Effector CD4-positive, alpha-beta T cell (primary cell): ENCODE measurements at places on chromosomes 13 and 19.

- DNase-seq, result no peak
These were observed 349.8 kb downstream of the DLEU7 start for GRCh38 chr13:50493683-50494082.

DNA sequence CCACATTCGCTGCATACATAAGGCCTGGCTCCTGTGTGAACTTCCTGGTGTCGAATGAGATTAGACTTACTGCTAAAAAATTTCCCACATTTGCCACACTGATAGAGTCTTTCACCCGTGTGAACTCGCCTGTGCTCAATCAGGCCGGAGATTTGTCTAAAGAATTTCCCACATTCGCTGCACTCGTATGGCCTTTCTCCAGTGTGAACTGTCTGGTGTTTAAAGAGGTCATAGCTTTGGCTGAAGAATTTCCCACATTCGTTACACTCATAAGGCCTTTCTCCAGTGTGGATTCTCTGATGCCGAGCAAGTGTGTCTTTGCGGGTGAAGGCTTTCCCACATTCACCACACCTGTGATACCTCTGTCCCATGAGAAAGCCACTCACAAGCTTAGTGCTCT is 6.5 kb downstream of the ZNF671 start:
- no peak for DNase-seq

- DNase-seq, result no peak
These were observed 17.5 kb downstream of the RYR1 start for GRCh38 chr19:38451036-38451435.

DNA sequence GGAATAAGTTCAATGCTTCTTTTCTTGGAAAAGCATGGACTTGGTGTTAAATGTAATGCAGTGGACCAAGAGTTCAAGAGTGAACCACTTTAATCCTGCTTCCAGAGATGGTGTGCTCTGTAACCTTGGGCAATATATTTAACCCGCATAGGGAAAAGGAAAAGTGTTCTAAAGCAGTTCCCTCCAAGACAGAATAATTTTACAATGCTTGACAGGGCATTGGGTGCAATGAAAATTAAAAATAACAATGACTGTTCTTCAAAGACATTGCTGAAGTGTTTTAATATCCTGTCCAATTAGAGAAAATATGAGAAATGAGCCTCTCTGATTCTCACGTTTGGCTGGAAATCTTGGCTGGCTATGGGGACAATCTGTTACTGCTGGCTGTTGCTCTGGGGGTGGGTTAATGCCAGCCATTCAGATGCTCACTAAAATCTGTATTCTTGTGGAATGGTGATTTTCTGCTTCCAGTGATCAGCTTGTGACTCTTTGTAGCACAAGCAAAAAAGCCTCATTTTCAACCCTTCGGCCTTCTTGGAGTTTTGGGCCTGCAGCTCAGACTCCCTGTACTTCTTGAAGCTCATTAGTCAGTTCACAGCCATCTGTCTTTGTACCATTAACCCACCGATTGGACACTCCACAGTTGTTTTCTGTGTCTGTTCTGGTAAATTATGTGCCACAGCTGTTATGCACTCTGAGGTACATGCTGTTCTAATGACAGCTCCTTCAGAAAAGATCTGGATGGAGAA is 310.6 kb downstream of the LMO7 start:
- no peak for DNase-seq

GRCh38 chr13:40233731-40234195 is 432.7 kb downstream of the FOXO1 start:
- no peak for DNase-seq

DNA sequence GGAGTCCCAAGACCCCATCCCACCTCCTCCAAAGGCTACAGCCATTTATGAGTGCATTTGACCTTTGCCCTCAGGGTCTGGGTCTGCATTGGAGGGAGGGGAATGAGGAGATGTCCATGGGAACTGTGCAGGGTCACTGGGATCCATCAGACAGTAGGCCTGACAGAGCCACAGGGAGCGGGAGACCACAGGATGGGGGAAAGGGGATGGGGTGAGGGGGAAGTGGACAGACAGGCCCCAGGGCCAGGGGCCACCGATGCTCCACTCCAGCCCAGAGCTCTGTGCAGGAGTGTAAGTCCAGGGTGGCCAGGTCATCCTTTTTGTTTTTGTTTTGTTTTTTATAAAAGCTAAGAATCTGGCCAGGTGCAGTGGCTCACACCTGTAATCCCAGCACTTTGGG is 82.5 kb downstream of the CHST8 start:
- no peak for DNase-seq

DNA sequence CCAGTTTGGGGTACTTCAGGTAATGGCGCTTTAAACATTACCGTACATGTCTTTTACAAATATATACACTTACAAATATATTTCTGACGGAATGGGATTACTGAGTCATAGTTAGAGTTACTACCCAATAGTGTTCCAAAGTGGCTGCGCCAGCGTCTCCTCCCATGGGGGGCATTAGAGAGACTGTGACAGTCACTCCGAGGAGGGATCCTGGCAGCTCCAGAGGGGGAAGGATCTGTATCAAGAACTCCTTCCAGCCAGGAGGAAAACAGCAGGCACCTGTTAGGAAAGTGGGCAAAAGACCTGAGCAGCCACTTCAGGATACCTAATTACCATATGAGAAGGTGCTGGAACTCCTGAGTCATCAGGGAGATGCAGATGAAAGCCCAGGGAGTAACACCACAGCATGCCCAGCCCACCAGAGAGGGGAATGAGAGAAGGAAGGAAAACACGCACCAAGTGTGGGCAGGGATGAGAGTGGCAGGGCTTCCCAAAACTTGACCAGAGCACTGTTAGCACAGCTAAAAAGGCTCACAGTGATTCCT is 52.9 kb downstream of the SLC7A9 start:
- DNase-seq, result no peak

GRCh38 chr13:79231887-79232286 is 174.2 kb downstream of the RBM26 start:
- no peak for DNase-seq

GRCh38 chr13:28423010-28423409 is 71.9 kb downstream of the FLT1 start:
- DNase-seq, result no peak

DNA sequence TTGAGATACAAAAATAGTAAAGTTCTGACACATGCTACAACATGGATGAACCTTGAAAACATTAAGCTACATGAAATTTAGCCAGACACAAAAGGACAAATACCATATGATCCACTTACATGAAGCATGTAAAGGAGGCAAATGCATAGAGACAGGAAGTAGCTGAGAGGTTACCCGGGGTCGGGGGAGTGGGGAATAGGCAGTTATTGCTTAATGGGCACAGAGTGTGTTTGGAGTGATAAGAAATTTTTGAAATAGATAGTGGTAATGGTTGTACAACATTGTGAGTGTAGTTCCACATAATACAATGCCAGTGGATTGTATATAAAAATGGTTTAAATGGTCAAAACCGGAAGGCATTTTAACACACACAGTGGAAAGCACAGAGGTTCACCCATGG is 4.3 kb downstream of the N4BP2L1 start:
- DNase-seq, result no peak

DNA sequence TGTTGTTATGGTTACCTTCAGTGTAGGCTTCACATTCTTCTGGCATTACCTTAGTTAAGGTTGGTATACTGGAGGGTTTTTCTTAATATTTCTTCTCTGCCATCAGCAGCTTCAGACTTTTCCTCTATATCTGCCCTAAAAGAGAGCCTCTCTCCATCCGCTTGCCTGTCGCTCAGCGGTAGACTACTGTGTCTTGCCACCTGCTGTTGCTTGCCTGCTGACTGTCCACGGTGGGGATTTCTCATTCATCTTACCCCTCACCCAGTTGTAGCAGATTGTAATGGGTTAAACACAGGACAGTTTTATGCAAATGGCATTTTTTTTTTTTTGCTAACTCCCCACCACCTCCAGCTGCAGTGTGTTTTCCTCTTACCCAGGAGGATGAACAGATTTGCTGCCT is 577.2 kb downstream of the SLITRK5 start:
- DNase-seq, result no peak

DNA sequence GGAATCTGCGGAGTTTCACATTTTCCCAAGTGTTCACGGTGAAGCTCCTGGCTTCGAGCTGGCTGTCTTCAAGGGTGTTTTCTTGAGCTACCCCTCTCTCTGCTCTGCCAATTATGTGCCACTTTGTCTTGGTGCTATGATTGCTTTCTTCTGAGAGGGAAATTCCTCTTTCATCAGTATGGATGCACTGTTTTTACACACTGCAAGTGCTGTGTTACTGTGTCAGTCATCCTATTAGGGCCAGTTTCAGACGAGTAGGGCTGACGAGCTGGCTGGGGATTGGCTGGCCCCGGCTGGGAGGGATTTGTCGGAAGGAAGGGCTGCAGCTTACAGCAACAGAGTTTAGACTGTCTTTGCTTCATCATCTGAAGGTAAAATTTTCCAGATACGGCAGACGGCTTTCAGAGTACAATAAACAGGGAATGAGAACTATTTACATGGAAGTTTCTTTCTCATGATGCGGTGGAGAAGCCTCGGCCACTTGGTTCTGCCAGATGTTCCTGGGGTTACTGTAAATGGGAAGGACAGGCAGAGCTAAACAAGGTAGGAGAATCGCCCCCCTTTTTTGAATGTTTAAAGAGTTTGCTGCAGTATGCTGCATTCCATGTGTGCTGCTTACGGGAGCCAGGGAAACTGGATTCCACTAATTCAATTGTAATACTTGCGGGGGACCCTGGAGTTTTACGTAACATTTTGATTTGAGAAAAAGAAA is at the start of gene MBNL2:
Gene MBNL2 (plus strand): TSS at position 345 of the 712 bp plus-strand sequence. CDS start 53,903 bp downstream, outside the sequence.
- peak; percentile 83 for DNase-seq

- no peak for DNase-seq
These were observed 5.8 kb downstream of the KRTDAP start for GRCh38 chr19:35484252-35485036.
